ENCODE measurements at places on chromosomes 6 and 20. TPM values are rescaled to one million over a fixed set of nuclear protein-coding genes. Genes with fewer than 3 reads are reported as not detected.

Gene MYLK4
- 0.26 TPM for total RNA-seq

Gene ZSCAN23
- 0.79 TPM for total RNA-seq

Gene RPL7L1
- total RNA-seq, result 77.9 TPM

Gene HLA-DRA
- total RNA-seq, result 30.9 TPM

- DNase-seq, result no peak
- H3K27me3 ChIP-seq, result peaks cover 2% of the 10 kb centered on the region
- no peak overlapping the region for H3K27ac ChIP-seq
- no peaks in the 10 kb centered on the region for H3K36me3 ChIP-seq
Measured at GRCh38 chr20:63047267-63047666, 40.5 kb upstream of the BHLHE23 start.

- no peaks in the 10 kb centered on the region for H3K4me1 ChIP-seq
- peak overlapping the region; percentile 55 for H3K27ac ChIP-seq
- H3K4me3 ChIP-seq, result no peak overlapping the region
Measured at GRCh38 chr6:80535914-80536565, 429.6 kb downstream of the BCKDHB start.

DNA sequence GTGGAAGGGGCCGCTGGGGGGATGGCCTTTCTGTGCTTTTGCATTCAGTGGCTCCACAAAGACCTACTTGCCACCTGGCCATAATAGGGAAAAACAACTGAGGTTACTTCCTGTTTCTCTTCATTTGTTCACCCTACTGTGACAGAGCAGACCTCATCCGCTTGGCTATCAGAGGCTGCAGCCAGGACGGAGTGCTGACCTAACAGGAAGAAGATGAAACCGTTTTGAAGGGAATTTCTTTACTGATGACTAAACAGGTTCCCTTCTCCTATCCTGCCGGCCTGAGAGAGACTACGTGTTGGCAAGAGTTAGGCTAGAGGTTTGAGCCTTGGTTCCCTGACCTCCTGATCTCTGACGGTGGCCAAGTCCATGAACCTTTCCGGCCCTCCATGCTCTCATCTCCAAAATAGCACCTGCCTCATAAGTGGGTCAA, 21.3 kb downstream of the PRR18 start:
- no peaks in the 10 kb centered on the region for H3K4me1 ChIP-seq
- H3K36me3 ChIP-seq, result no peaks in the 10 kb centered on the region
- no peak overlapping the region for H3K27ac ChIP-seq
- peaks cover 21% of the 10 kb centered on the region for H3K27me3 ChIP-seq
- no peak for DNase-seq

DNA sequence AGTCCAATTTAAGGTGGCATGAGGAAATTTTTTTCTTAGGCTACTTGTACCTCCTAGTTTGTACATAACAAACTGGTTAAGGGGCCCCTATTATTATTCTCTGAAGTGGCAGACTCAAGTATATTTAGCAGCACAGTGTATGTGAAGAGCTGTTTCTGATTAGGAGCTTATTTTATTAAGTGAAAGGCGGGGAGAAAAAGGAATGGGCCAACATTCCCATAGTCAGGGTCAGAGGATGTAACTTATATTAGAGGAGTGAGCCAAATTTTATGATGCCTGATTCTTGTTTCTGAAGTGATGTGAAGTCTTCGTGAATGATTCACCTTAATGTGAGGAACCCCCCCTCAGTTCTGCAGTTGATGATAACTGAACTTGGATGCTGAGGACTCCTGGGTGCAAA, 2.8 kb downstream of the HECA start:
- H3K27me3 ChIP-seq, result no peaks in the 10 kb centered on the region
- no peak for DNase-seq
- peak overlapping the region; percentile 93 for H3K27ac ChIP-seq
- H3K4me3 ChIP-seq, result peak overlapping the region; percentile 90
- H3K4me1 ChIP-seq, result peaks cover 63% of the 10 kb centered on the region
